ENCODE measurements at places on chromosomes 11 and 22. TPM values are rescaled to one million over a fixed set of nuclear protein-coding genes. Genes with fewer than 3 reads are reported as not detected.

LAYN gene
- total RNA-seq = not detected

TAGLN gene
- 19.7 TPM for total RNA-seq

MS4A10 gene
- total RNA-seq = not detected

FOLR2 gene
- not detected for total RNA-seq

RAB39A gene
- total RNA-seq = not detected

PARVA gene
- total RNA-seq = 2.4 TPM

BRSK2 gene
- total RNA-seq = 0.47 TPM

CSNK2A3 gene
- total RNA-seq = 1.6 TPM

ZFP91 gene
- 38.0 TPM for total RNA-seq

MS4A3 gene
- total RNA-seq = not detected

KRTAP5-9 gene
- total RNA-seq = not detected

ANO9 gene
- 123 TPM for total RNA-seq

SYNGR1 gene
- not detected for total RNA-seq

CRACR2B gene
- total RNA-seq = not detected

EXPH5 gene
- total RNA-seq = 2.6 TPM

BIRC3 gene
- total RNA-seq = 197 TPM

SYT8 gene
- total RNA-seq = not detected

FLRT1 gene
- not detected for total RNA-seq

PAMR1 gene
- not detected for total RNA-seq

DCHS1 gene
- 6.7 TPM for total RNA-seq

HIKESHI gene
- total RNA-seq = 26.6 TPM

PHRF1 gene
- 49.2 TPM for total RNA-seq

EFCAB6 gene
- total RNA-seq = 0.84 TPM

TLCD5 gene
- total RNA-seq = 0.70 TPM

LUZP2 gene
- total RNA-seq = not detected

HIC2 gene
- total RNA-seq = 8.9 TPM

C22orf15 gene
- 1.9 TPM for total RNA-seq

LBHD1 gene
- 26.7 TPM for total RNA-seq

ZNF280A gene
- not detected for total RNA-seq

DEFB131B gene
- total RNA-seq = not detected

KLHDC7B gene
- total RNA-seq = 7.5 TPM

CHRNA10 gene
- total RNA-seq = 4.6 TPM

USP2 gene
- total RNA-seq = 0.17 TPM

SCUBE1 gene
- not detected for total RNA-seq

GUCY1A2 gene
- total RNA-seq = 0.12 TPM

B3GAT3 gene
- total RNA-seq = 74.3 TPM

PANX3 gene
- total RNA-seq = not detected

Data from CD4-positive, alpha-beta memory T cell (primary cell).